ENCODE measurements at places on chromosomes 3 and 15.

- DNase-seq: no peak
Observed at GRCh38 chr15:99485153-99485961, 80.4 kb upstream of the MEF2A start.

DNA sequence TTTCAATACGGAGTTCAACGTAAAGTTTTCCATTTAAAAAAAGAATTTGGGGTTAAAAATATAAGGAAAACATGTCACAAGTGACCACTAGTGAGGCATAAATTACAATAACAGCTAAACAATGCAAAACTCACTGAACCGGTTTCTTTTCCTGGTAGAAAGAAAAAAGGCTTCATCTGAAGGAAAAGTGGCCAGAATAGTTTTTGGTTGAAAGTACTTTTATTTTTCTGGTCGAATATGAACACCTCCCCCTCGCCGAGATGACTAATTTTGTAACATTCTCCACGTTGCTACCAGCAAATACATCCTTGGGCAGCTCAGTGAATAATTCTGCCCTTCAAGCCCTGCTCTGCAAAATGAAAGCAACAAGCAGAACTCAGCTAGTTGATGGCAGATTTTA lies 3.9 kb upstream of the SRGAP3 start:
- no peak for DNase-seq

DNA sequence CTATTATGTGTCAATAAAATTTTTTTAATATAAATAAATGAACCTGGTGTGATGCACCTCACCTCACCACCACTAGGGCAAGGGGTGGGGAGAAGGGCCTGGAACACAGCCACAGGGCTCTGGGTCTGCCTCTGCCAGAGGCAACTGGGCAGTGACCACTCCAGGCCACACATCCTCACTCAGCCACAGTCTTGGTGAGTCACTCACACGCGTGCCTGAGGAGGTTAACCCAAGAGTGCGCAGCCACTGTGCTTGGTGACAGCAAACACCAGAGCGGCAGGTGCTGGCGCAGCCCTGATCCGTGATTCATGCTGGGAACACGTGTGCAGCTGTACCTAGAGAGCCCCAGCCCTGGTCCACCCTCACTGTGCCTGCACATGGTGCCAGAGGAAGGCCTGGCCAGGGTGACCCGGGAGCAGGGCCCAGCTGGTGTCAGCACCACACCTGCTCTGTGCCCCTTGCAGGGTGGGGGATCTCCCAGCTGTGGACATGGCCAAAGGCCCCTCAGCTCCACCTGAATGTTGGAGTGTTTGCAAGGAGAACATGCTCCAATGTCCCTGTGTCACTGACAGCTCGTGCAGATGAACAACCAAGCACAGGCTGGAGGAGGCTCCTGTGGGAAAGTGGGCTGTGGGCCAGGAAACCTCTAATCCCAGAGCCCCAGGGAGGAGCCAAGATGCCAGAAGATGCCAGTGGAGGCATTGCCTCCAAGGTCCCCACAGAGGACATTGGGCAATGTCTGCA lies 2.1 kb downstream of the SLC41A3 start:
- DNase-seq: peak; percentile 31

DNA sequence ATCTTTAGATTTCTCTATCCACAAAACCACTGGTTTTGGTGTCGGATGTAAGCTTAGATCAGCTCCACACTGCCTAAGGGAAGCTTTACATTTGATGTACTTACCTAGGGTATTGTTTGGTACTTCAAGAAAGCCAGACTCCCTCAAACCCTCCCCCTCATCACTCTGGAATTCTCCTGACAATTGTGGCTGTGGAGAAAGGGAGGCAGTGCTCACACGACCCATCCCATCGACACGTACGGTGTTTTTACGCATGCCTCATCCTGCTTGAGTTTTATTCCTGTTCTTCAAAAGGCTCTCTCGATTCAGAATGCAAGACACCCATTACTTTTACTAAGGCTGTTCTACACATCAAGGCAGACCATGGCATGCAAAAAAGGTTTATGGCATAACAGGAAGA lies 67.3 kb upstream of the ONECUT1 start:
- no peak for DNase-seq

- DNase-seq: no peak
Observed at GRCh38 chr15:45641374-45641781, 6.5 kb downstream of the SQOR start.

GRCh38 chr15:80118956-80119355 lies 33.8 kb upstream of the FAH start:
- no peak for DNase-seq

GRCh38 chr3:163261618-163262017 lies 1765.0 kb downstream of the OTOL1 start:
- DNase-seq: no peak

GRCh38 chr3:101879623-101880284 lies 30.4 kb downstream of the NFKBIZ start:
- no peak for DNase-seq

DNA sequence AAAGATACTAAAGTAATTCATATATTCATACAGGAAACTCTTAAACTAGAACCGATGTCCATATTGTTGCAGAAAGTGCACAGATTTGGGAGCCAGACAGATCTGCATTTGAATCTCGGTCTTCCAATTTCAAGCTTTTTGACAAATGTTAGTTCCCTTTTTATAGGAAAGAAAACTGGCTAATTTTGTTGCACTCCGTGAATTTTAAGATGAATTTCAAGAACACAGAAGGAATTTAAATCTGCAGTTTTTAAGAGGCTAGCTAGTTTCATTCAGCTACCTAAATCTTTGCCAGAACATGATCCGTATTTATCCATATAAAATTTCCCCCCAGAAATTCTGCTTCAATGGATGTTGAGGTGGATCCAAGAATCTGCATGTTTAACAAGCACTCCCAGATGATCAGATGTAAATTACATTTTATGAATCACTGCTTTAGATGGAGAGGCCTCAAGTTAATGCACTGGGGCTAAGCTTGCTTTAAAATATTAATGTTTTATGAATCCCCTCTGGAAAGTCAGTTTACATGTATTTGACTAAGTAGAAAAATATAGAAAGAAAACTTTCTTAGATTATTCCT lies 1296.3 kb upstream of the CADM2 start:
- no peak for DNase-seq

DNA sequence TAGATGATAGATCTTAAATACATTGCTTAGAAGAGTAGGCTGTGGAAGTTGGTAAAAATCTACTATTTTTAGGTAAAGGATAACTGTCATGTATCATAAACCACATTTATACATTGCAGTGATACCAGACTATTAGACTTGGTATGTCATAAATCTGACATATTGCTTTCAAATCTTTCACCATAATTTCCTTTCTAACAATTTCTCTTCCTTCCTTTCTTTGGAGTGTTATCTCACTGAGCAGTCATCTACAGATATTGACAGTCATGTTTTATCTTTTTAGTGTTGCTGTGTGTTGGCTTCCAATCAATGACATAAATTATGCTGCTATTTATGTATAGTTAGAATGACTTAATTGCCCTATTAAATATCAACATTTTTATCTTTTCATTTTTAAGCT lies 588.7 kb downstream of the TUSC7 start:
- DNase-seq: no peak

DNA sequence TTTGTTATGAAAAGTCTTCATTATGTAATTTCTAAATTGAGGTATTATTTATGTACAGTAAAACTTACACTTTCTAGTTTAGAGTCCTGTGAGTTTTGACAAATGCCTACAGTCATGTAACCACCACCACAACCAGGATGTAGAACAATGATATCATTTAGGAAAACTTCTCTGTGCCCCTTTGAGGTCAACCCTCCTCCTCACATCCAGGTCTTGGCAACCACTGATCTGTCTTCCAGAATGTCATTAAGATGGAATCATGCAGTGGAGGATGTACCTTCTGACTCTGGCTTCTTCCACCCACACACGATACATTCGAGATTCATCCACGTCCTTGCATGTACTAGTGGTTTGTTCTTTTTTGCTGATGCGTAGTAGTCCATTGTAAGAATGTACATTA lies 23.2 kb downstream of the MINAR1 start:
- DNase-seq: no peak

DNA sequence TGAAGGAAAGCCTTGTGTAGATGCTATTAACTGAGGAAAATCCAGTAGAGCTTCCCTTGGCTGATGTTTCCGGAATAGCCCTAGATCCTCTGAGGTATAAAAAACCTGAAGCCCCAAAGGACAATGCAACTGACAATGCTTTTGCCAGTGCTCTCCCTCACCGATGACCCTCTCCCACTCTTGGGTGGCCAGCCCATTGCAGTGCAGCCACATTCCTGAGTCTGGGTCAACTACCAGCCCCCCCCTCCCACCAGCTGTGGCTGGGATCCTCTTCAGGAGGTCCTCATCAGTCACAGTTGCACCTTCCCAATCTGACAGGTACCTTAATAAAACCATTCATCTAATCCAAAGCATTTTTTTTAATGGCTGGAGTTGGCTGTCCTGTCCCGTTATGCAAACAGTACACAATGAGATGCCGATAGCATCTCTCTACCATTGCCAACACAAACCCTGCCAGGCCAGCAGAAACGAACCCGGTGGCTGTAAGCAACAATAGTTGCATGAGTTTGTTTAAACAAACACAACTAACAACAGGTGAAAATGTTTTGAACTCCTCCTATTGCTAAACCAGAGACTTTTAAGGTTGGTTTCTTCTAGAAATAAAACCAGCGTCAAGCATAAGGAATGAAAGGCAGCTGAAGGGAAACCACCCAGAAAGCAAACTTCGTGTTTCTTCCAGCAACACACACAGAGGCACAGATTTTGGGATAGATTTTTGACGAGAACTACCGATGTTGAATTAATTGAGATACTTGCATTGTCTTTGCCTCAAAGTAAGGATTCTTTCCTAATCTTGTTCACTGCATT lies 128.3 kb upstream of the ARHGEF3 start:
- no peak for DNase-seq

GRCh38 chr3:32844322-32844654 lies 26.5 kb downstream of the TRIM71 start:
- no peak for DNase-seq

DNA sequence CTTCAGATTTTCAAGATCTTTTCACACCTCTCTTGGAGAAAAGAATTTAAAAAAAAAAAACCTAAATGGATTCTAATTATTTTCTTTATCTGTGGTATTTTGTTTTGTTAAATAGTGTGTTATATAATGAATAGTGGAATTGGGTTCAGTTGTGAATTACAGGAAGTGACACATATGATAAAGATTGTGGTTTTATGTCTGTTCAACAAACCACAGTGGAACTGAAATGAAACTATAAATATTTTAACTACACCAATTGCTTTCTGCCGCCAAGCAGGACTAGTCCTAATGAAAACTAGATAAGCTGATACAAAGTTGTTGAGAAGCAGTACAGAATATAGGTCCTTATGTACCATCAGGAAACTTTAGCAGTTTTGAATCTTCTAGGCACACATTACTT lies 121.6 kb downstream of the UBE2E2 start:
- DNase-seq: no peak

- no peak for DNase-seq
Observed at GRCh38 chr15:62541250-62541649, 376.2 kb upstream of the C2CD4B start.

DNA sequence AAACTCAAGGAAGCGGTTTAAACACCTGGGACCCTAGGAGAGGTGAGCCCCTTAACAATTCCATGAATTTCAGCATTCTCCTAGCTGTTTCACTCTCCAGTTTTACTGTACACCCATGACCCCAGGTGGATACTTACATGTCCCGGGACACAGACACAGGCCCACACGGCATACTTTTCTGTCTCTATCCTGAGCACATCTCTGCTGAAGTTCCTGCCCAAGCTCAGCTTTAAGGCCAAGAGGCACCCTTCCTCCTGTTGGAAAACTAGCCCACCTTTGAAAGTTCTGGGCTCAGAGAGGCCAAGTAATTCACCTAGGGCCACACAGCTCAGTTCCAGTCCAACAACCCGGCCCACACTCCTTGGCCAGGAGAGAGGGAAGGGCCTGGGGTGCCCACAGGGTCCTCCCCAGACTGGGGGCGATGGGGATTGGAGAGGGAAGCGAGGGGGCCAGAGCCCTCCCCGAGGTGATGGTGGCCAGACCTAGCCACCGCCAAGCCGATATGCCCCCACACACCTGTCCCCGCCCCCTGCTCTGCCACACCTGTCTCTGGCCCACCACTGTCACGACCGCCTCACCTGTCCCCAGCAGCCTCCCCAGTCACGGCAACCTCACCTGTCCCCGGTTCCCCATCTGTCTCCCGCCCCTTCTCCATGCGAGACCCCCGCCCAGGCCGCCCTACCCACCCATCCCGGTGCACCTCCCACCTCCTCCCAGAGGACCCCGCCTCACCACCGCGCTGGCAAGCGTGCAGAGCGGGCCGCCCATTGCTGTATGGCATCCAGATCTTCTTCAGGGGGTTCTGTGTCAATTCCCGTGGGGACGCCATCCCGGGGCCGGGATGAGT lies 431 bp downstream of the PFKFB4 start:
- DNase-seq: no peak

DNA sequence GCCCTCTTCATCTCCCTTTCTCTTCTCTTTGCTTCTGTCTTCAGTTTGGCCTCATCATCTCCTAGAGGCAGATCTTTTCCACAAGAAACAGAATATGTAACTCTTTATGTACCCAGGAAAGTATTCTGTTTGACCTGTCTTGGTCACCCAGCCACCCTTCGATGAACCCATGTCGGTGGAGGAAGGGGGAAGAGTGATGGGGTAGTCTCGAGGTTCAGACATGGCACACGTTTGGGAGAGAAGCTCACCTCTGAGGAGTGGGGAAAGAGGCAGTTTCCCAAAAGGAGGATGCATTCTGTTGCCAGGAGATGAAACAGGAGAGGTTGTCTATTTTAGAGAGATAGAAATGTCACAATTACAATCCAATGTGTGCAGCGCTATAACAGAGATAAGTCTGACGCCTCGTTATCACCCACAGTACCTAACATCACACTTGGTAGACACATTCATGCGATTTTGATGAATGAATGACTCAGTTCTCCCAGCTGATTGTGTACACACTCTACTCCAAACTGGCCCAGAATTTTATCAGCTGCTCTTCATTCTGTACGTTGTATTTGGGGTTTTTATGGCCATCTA lies 722 bp upstream of the CCDC50 start:
- no peak for DNase-seq

DNA sequence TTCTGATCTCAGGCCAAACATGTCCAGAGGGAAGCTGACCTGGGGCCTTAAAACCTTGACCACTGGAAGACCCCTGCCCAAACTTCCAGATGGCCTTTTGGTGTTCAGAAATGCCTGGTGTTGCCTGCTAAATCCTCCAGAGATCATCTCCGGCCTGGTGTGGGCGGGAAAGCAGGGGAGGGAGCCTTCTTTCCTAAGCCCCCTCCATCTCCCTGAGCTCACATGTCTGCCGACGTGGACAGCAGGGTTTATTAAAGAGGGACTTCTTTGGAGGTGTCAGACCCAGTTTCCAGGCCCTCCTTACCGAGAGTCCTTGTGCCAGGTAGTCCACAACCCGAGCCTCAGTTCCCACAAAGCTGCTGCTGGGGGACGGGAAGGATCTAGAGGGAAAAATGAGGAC lies 55.9 kb upstream of the SLC6A1 start:
- DNase-seq: no peak

Data from activated T-cell treated with anti-CD3 and anti-CD28 coated beads, Interleukin-2, amount 50 U/mL, for 48 hours (primary cell).